ENCODE measurements at places on chromosomes 1 and 21.

DNA sequence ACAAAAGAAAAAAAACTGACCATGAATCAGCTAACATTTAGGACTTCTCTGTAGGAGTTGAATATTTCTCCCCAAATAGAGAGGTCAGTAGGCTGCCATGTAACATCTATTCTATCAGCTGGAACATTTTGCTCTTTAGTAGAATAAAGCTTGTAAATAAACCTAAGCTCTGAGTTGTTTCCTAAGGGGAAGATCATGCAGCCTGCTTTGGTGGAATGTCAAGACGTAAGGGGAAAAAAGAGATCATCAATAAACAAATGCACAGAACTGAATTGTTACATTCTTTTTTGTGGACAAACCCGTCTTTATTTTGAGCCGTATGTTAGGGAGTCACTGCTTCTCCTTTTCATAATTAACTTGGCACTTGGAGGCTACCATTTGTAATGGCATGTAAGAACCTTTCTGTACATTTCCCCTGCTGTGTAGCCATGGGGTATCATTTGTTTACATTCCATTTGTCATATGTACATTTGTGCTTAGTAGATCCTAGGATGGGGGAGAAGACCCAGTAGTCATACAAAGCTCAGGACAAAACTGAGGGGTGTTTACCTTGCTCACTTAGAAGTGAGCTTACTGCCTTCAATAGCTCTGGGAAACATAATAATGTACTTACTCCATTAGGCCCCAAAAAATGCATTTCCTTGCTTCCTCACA, 10.8 kb upstream of the PALMD start:
- no peak for DNase-seq

- no peak for DNase-seq
These were observed 505.2 kb downstream of the PLPP3 start for GRCh38 chr1:56074007-56074651.

- no peak for DNase-seq
These were observed 1.3 kb downstream of the ARL8A start for GRCh38 chr1:202143011-202143767.

DNA sequence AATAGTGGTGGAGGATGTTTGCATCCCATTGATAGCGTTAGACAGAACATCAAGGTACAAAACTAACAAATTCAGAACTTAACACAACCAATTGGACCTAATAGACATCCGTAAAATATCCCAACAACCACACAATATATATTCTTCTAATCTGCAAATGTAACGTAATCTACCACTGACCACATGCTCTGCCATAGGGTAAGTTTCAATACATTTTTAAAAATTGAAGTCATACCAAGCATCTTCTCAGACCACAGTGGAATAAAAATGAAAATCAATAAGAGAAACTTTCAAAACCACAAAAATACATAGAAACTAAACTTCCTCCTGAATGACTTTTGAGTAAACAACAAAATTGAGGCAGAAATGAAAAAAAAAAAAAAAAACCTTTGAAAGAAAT, 1087.5 kb downstream of the KCNT2 start:
- DNase-seq, result no peak

DNA sequence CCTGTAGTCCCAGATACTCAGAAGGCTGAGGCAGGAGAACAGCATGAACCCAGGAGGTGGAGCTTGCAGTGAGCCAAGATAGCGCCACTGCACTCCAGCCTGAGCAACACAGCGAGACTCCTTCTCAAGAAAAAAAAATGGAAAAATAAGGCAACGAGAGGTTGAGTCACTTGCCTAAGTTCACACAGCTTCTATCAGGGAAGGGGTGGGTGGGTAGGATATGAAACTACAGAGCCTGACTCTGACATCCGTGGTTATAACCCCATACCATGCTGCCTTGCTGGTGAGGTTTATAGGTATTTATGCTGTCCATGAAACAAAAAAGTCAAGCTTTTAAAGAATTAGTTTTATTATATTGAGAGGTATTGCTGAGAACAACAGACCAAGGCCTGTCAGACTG, 61.5 kb upstream of the RAB4A start:
- DNase-seq, result no peak

GRCh38 chr1:30840904-30841598, 67.5 kb downstream of the SDC3 start:
- peak; percentile 79 for DNase-seq
